Fibroblast of lung (primary cell): ENCODE measurements at places on chromosomes 5 and 9. TPM values are rescaled to one million over a fixed set of nuclear protein-coding genes. Genes with fewer than 3 reads are reported as not detected.

The OR1J2 gene
- total RNA-seq, result 0.26 and 0.33 TPM in 2 replicates

The SH2D3C gene
- 0.26 TPM in 1 of 2 replicates, not detected in the other for total RNA-seq

The SOHLH1 gene
- not detected in 2 replicates for total RNA-seq

The DMXL1 gene
- total RNA-seq, result 45.5 and 59.5 TPM in 2 replicates

The C9orf153 gene
- total RNA-seq, result 0.17 and 0.51 TPM in 2 replicates

The PPP1R2B gene
- 0.17 and 0.26 TPM in 2 replicates for total RNA-seq

The MORN5 gene
- 0.33 and 0.51 TPM in 2 replicates for total RNA-seq

The CDH9 gene
- not detected in 2 replicates for total RNA-seq

The TNC gene
- 457 and 560 TPM in 2 replicates for total RNA-seq

The CCIN gene
- total RNA-seq, result 1.0 and 1.3 TPM in 2 replicates

The SELENOP gene
- 677 and 809 TPM in 2 replicates for total RNA-seq

The COMMD10 gene
- total RNA-seq, result 31.6 and 35.8 TPM in 2 replicates
